ENCODE measurements at places on chromosomes 4 and X.

- no peak for DNase-seq
These were observed 55.9 kb upstream of the HHIP start for GRCh38 chr4:144590020-144590419.

DNA sequence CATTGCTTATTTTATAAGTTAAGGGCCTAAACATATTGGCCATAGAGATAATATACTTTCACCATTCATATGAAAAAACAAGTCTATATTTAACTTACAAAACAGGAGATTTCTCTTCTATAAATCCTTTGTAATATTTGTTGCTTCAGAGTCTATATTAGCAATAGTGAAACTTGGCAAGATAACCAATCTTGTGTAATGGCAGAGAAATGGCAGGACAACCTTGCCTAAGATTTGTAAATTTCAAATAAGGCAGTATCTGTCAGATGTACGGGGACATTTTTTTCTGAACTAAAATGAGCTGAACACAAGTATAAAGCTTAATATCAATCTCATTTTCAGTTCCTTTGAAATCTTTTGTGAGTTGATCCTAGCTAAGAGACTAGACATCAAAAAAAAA, 17.8 kb upstream of the CPEB2 start:
- DNase-seq, result no peak

DNA sequence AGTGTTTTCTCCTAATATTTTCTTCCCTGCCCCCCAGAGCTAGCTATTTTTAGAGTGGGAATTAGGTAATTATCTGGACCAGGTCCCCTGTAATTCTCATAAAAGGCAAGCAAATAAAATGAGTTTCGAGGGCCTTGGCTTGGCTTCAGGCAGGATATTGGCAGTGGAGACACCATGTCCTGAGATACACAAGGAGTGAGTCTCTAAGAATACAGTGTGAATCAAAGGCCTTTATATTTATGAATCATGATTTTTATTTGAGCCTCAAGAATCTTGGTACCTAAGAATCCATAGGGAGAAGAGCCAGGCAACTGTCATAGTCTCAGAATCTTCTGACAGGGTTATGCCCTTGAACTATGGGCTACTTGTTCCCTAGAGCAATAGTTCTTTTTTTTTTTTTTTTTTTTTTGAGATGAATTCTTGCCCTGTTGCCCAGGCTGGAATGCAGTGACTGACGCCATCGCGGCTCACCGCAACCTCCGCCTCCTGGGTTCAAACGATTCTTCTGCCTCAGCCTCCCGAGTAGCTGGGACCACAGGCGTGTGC, 205.4 kb downstream of the LDB2 start:
- no peak for DNase-seq

GRCh38 chr4:85457752-85458467, 17.0 kb upstream of the ARHGAP24 start:
- no peak for DNase-seq

GRCh38 chrX:129748305-129748704, 9.5 kb downstream of the XPNPEP2 start:
- no peak for DNase-seq

GRCh38 chr4:2860391-2861348, 17.0 kb downstream of the ADD1 start:
- DNase-seq, result no peak
